ENCODE measurements at places on chromosomes 5 and 9.

DNA sequence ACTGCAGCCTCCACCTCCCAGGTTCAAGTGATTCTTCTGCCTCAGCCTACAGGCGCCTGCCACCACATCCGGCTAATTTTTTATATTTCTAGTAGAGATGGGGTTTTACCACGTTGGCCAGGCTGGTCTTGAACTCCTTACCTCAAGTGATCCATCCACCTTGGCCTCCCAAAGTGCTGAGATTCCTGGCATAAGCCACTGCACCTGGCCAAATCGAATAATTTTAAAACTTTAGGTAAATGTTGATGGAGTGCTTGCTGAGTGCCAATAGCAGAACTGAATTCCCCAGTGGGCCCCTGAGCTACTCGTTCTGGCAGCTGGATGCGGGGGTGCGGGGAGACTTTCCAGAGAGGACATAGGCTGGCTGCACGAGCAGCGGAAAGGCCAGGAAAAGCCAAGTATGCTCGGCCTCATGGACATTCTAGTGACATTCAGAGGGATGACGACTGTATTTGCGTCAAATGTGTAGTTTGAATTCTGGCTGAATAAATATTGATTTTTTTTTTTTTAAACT, 16.8 kb downstream of the TRAF2 start:
- no peak for DNase-seq

DNA sequence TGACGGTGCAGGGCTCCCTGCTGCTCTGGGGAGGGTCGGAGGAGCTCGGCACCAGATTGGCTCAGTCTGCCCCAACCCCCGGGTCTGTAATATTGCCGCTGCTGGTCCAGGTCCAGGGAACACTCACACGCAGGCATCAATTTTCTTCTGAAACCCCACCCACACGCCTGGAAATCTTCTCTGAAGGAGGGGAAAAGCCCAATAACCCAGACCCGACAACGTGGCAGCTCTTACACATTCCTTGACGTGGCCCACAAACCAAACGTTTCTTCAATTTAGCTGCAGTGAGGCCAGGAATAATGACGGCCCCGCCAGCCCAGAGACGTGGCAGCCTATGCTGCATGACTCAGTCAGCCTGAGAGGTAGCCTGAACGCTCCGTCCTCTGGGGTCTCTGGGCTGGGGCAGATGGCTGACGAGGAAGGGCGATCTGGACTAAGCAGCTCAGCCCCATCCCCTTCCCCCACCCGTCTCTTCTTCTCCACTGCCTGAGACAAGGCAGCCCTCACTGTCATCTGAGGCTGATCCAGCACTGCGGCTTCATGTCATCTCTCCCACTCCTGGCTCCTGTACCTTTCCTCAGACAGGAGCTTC, 9.9 kb upstream of the SPARC start:
- peak; percentile 71 for DNase-seq

- DNase-seq: no peak
Observed at GRCh38 chr5:174667526-174667925, 56.9 kb upstream of the MSX2 start.

DNA sequence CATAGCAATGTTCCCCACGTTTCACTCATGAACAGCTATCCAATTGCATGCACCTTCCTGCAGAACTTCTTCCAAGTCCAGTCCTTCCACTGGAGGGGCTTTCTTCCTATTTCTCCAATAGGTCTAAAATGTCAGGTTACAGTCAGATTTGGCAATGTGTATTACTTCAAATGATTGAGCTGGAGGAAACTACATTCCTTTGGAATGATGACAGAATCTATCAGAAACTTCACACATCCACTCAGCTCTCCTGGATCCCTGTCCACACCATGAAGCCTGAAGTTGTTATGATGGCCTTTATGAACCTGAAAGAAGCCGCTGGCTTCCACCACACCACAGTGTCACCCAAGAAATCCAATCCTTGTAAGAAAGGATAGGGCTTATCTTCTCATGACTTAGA, 32.2 kb downstream of the FBXW2 start:
- peak; percentile 36 for DNase-seq

GRCh38 chr5:7208938-7209337, 187.0 kb upstream of the ADCY2 start:
- DNase-seq: no peak

DNA sequence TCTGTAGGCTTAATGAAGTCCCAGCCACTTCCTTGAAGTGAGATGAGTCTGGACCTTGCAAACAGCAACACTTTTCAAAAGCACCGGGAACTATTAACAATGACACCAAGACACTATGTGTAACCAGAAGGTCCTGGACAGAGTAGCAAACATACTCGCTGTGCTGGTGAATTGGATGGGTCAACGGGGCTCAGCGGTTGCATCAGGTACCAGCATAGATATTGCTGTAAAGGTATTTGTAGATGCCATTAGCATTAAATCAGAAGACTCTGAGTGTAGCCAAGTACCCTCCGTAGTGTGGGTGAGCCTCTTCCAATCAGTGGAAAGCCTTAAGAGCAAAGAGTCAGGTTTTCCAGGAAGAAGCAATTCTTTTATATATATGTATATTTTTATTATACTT, 140.5 kb downstream of the IRX2 start:
- DNase-seq: no peak

DNA sequence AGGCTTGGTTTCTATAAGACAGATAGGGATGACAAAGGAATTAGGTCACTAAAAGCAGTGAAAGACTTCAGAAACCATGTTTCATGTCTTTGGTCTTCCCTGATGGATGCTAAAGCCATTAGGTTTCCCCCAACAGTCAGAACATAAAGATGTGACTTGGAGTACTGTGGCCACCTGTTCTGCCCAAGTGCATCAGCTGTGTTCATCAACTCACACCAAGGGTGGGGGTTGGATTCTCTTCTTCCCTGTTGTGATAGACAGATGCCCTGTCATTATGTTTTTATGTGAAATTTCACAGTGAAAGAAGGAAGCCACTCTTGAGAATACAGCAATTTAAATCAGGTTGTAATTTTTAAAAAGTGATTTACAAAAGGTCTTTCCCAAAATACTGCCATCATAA, 196.8 kb downstream of the SH3GL2 start:
- no peak for DNase-seq

DNA sequence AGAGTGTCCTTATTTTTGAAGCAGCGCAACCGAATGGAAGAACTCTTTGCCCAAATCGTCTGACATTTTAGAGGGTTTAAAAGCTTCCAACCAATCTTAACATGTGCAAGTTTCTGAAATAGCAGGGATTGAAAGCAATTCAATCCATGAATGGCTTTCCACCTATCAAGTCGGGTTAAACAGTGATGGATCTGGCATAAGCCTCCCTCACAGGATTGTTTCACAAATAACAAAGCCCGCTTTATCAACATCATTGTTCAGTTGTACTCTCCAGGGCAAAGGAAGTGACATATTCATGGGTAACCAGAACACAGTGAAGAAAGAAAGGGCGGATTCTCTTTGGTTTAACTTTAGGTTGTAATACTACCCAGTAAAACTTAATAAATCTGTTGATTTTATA, 497.3 kb downstream of the MTRR start:
- no peak for DNase-seq

DNA sequence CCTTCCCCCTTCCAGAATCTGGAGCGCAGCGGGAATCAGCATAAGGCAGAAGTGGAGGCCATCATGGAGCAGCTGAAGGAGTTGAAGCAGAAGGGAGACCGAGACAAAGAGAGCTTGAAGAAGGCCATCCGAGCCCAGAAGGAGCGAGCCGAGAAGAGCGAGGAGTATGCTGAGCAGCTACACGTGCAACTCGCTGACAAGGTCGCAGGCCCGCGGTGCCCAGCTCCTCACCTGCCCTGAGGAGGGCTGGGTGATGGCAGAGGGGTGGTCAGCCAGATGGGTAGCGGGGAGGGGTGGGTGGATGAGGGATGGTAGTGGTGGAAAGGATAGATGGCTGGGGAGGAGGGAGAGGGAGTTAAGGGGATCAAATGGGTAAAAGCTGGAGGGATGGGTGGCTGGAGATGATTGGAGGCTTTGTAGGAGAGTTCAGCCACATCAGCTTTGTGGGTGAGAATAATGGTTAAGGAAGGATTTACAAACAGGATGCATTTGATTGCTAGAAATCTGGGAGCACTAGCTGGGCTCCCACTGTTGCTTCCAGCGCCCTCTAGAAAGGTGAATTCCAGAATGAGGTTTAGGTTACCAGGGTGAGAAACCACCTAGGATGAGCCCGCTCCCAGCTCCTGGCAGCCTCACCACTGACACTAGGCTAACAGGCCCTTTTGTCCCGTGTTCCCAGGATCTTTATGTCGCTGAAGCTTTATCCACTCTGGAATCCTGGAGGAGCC, 19.7 kb upstream of the GLE1 start:
- no peak for DNase-seq

DNA sequence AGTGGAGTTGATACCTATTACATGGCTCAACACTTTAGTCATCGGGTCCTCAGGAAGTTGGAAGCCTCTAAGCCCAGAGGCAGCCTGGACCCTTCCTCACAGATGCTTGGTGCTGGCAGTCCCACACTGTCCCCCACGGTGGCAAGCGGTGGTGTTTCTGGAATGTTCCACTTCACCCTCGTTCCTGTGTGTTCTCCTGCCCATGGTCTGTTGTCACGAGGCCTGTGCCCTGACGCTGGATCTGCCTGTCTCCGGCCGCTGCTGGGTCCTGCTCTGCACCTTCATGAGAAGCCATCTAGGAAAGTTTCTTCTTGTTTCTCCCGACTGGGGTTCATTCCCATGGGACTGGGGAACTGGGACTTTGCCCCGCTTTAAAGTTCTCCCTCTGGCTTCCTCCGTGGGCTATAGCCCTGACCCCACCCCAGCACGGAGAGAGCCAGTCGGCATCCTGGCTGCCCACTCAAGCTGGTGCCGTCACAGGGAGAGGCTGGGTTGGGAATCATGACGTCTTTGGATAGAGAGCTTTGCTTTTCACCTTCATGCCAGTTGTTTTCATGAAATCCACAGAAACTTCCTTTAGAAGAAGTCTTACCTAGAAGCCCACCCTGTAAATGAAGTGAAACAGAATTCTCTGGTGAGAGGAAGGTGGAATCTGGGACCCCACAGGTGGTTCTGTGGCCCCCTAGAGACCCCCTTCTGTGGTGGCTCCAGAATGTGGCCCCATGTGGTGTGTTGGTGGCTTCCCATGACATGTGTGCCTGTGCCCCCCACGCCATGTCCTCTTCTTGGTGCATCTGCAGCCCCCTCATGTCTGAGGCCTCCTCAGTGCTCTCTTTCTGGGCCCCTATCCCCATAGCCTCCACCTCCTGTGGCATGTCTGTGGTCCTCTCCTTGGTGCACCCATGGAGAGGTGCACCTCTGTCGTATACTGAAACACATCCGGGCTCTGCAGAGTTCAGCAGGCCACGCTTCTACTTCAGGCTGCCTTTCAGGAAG, 43.8 kb downstream of the TRIP13 start:
- DNase-seq: no peak

- no peak for DNase-seq
Observed at GRCh38 chr5:137831526-137831925, 36.1 kb upstream of the MYOT start.

- DNase-seq: peak; percentile 45
Observed at GRCh38 chr9:89247431-89248353, 63.3 kb upstream of the CKS2 start.

- DNase-seq: no peak
Observed at GRCh38 chr9:91362051-91362611, 413 bp upstream of the AUH start.

- no peak for DNase-seq
Observed at GRCh38 chr5:180914646-180915045, 15.7 kb downstream of the BTNL8 start.

GRCh38 chr5:139410121-139410992, 6.5 kb upstream of the SPATA24 start:
- no peak for DNase-seq

DNA sequence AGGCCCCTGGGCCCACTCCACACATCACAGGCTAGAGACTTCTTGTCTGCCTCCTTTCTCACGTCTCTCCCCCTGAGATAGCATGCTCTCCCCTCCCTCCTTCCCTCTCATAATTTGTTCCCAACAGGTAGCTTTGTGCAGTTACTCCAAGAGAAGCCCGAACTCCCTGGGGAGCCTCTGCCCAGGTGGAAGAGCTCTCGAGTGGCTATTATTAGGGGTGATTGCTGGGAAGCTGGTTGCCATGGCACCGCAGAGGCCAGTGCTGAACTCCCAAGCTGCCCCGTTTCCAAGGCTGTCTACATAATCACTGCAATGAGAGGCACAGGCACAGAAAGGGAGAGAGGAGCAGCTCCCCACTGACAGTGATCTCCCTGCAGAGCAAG, 104.7 kb upstream of the GPR151 start:
- DNase-seq: no peak

DNA sequence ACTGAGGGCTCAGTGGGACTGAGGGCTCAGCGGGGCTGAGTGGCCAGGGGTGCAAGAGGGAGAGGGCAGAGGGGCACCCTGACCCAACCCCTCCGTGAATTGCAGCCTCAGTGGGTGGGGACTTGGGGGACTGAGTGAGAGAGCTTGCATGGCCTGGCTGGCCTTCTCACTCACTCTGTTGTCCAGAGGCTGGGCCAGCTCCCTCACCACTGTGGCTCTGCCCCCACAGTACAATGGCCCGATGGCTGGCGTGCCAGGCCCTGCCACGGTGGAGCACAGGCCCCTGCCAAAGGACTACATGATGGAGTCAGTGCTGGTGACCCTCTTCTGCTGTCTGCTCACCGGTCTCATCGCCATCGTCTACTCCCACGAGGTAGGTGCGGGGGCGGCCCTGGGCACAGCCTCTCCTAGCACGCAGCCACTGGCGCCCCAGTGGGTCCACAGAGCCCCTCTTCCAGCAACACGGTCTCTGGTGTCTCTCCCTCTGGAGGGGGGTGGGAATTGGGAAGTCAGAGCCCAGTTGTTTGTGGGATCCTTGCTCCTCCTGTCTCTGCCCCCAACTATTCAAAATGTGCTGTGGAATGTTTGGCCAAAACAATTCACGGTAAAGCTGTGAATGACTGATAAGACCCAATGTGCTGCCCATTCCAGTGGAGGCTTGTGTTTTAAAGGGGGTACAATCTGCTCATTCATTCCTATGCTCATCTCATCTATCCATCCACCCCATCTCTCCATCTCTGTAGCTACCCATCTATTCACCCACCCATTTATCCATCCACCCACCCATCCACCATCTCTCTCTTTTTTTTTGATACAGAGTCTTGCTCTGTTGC, 10.7 kb downstream of the PRRT1B start:
- DNase-seq: no peak

DNA sequence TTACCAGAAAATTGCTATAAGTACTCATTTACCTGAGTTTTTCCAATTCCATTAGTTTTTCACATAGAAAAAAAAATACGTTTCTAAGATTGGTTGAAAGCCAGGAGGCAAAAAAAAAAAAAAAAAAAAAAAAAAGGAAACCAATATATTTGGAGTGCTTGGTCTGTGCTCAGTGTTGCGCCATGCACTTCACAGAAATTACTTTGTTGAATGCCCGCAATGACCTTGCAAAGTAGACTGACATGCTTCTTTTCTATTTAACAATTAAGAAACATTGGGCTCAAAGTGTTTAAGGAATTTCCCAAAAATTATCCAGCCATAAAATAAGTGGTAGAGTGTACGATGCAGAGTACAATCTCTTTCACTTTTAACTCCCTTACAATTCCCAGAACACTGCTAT, 65.2 kb upstream of the PAPPA start:
- no peak for DNase-seq

GRCh38 chr5:38843665-38844064, 2.1 kb upstream of the OSMR start:
- DNase-seq: no peak

Measured in kidney tubule cell (primary cell).